ENCODE measurements at places on chromosomes 5 and 9. TPM values are rescaled to one million over a fixed set of nuclear protein-coding genes. Genes with fewer than 3 reads are reported as not detected.

Gene NAIP
- 30.5 TPM for total RNA-seq

Gene PTPN3
- 36.4 TPM for total RNA-seq

Gene OGN
- total RNA-seq: 18.1 TPM

Gene PCDHB5
- total RNA-seq: 2.9 TPM

Gene ANKRD34B
- total RNA-seq: not detected

Gene TXNDC8
- not detected for total RNA-seq

Gene EFNA5
- total RNA-seq: 60.4 TPM

Gene SPDL1
- 10.4 TPM for total RNA-seq

Gene RANBP6
- 14.7 TPM for total RNA-seq

Gene SPATA31D3
- not detected for total RNA-seq

Gene SPARC
- 483 TPM for total RNA-seq

Gene SEMA4D
- total RNA-seq: 54.3 TPM

Gene SLC6A7
- total RNA-seq: 0.10 TPM

Gene TAF9
- total RNA-seq: 49.8 TPM

Gene ENC1
- 48.5 TPM for total RNA-seq

Gene STKLD1
- 0.75 TPM for total RNA-seq

Gene LMX1B
- not detected for total RNA-seq

Gene DMRT3
- total RNA-seq: not detected

Gene JADE2
- total RNA-seq: 68.7 TPM

Gene SWI5
- total RNA-seq: 21.9 TPM

Measured in ureter (tissue), 1 donor.